ENCODE measurements at places on chromosomes 5 and 9.

DNA sequence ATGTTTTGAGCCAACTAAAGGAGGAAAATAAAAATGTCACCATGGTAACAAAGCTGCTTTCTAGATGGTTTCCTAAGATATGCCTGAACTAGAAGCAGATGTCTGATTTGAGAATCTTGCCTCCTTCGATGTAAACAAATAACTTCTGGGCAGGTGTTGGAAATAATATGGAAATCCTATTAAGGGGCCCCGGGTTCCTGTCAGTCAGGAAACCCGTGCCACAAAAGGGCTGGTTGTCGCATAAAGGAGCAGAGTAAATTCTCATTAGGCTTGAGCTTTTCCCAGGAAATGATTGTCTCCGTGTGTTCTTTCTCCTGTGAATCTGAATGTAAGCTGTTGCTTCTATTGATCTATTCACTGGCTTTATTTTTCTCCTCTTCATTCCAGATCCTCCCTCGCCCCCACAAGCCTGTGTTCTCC lies 90.8 kb downstream of the TLE4 start:
- no peak for DNase-seq

DNA sequence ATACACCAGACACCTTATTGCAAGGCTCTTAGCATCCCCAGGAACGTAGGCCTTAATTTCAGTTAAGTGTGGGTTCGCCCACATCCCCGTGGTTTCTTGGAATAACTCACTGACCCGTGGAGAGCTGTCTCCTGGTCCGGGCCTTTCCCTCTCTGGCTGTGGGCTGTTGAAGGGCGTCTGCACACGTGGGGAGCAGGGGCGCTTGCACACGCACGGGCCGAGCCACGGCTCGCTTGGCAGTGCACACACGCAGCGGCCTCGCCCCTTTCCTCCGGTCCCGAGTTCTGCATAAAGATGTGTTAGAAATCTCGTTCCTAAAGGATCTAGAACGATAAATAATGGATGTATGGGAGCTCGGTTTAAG lies 141.9 kb downstream of the PBX3 start:
- no peak for DNase-seq

DNA sequence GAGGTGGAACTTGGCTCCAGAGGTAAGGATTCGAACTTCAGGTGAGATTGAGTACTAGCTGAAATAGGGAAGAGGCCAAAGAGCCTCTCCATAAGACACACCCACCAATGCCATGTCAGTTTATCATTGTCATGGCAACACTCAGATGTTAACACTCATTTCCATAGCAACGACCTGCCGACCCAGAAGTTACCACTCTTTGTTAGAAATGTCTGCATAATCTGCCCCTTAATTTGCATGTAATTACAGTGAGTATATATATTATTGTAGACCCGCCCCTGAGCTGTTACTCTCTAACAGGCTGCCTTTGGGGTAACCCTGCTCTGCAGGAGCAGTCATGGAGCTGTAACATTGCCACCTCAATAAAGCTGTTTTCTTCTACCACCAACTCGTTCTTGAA lies 10.2 kb upstream of the NTRK2 start:
- no peak for DNase-seq

DNA sequence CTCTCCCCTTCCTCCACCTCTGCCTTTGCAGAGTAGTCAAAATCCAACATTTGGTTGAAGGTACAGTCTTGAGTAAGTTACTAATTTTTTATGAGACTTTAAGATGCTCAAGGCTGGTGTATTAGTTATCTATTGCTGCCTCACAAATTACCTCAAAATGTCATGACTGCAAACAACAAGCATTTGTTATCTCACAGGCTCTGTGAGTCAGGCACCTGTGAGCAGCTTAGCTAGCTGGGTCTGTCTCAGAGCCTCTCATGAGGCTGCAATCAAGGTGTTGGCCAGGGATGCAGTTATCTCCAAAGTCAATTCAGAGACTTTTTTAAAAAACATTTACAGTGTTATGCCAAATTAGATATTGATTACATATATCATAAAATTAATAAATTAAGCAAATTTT lies 371.3 kb upstream of the RGMB start:
- no peak for DNase-seq

DNA sequence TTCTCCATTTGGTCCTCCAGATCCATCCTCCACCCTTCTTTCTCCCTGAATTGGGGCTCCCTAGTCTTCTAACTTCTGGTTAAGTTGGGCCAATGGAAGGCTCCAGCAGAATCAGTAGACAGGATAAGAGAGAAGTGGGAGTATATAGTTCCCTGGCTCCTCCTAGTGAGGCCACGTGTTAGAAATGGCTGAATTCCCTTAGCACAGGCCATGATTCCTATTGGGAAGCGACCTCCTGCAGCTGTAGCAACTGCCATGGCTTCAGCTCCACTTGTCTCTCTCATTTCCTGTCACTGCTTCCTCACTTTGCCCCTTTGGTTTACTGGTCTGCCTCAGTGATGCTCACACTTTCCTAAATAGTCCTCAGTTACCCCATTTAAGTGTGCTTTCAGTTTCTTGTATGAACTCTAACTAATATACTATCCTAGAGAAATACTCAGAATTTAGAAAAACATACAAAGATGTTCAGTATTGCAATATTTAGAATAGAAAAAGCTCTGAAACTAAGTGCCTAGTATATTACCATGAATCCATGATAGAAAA lies 104.8 kb upstream of the SMARCA2 start:
- no peak for DNase-seq

GRCh38 chr5:155729684-155730059 lies 597.3 kb upstream of the SGCD start:
- no peak for DNase-seq

DNA sequence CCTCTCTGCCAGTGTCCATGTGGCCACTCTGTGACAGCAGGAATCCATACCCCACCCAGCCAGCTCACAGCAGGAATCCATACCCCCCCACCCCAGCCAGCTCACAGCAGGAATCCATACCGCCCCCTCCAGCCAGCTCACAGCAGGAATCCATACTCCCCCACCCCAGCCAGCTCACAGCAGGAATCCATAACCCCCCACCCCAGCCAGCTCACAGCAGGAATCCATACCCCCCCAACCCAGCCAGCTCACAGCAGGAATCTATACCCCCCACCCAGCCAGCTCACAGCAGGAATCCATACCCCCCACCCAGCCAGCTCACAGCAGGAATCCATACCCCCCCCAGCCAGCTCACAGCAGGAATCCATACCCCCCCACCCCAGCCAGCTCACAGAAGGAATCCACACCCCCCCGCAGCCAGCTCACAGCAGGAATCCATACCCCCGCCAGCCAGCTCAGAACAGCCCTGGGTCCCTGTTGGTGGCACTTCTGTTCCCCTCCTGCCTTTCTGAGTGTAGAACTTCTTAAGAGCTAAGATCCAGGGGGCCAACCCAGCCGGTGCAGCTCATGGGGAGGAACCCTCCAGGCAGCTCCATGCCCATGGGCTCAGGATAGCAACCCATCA lies 8.4 kb upstream of the RXRA start:
- DNase-seq: no peak

GRCh38 chr5:159319363-159319762 lies 10.9 kb downstream of the IL12B start:
- no peak for DNase-seq

DNA sequence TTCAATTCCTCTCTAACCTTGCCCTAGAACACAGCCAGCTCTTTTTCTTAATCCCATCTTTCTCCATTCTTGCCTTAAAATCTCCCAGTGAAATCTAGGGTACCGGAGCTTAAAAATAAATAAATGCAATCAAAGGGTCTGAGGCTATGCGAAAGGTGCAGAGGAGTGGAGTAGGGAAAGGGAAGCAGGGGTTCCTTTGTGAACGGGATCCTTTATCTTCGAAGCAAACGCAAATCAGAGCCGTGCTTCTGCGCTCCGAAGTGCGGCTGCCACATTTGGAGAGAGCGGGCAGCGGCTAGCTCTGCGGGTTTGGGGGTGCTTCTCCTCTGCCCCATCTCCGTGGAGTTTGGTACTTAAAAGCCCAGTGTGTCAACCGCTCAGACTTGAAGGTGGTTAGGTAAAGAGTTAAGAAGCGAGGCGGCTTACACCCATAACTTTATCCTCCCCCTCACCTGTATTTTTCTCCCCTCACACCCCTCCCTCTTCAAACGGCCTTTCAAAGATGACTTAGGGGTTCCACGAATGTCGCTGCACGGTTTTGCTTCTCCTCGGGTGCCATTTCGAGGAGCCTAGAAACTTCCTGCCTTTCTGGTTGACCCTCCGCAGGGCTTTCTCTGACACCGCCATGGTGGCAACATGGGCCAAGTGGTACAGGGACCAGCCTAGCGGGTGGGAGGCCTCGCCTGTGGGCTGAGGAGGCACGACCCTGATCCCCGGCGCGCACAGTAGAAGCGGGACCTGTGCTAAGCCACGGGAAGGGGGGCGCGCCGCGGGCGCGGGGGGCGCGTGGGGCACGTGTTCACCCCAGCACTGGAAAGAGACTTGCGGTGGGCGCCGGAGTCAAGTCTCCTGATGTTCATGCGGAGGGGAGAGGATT lies 31.7 kb upstream of the NFIB start:
- no peak for DNase-seq

DNA sequence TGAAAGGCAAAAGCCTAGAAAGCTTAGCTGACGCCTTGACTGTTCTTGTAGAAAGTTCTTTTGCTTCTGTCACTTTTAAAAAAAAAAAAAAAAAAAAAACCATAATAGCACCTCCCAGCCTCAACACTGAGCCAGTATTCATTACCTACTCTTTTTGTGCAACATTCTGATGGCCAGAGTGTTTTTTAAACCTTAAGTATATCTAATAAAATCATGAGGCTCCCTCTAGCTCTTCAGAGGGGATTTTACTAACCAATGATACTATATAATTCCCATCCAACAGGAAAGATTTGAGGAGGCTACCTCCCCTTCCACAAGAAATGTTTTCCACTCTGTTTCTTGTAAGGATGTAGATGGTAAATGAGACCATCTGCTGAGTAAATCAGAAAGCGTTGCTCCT lies 3.9 kb downstream of the BNC2 start:
- DNase-seq: no peak

DNA sequence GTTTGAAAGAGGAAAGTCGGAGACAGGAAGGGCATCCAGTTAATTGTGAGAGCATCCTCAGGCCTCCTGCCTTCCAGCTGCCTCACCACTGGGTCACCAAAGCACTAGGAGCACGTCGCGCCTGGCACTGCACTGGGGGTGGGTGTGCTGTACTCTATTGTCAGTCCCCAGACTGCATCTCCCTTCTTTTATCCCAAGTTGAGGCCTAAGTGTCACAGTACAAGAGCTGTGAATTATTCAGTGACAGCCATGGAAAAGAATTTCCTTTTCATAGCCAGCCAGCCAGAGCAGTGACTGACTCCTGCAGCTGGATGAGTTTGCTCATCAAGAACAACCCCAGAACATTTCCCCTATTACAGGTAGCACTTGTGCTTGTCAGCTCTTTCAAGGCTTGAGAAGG lies 16.3 kb downstream of the CLTA start:
- no peak for DNase-seq

DNA sequence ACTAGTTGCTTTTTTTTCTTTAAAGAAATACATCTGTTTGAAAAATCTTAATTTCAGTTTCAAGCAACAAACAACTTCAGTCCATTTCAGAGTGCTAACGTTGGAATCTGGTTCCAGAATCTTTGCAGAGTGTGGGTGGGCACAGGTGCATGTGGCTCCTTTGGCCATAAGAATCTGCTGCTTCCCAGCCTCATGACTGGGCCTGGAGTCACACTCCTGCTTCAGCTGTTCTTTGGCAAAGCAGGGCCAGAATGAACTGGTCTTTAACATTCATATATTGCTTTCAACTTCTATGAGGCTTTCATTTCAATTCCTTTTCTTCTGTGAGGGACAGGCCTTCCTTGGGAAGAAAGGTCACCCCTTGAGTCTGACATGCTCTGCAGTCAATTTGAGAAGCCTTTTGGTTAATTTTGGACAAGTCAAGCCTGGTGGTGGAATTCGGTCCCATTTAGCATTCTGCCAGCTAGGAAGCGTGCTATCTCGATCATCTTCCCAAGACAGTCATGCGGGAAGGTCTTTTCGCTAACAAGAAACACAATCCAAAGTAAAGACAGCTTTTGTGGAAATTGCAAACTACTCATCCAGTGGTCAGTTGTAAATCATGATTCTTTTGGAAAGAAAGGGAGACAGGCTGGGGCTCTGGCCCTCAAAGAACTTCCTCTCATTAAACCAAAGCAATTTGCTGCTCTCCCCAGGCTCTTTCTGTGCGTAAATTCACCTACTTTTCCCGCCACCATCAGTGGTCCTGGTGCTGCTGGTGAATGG lies 55.2 kb downstream of the SLC1A3 start:
- no peak for DNase-seq

- no peak for DNase-seq
Observed at GRCh38 chr9:126490214-126490631, 123.5 kb upstream of the LMX1B start.

- DNase-seq: no peak
Observed at GRCh38 chr5:89083791-89084190, 200.8 kb upstream of the MEF2C start.

- no peak for DNase-seq
Observed at GRCh38 chr9:95586326-95586725, 69.6 kb upstream of the PTCH1 start.

DNA sequence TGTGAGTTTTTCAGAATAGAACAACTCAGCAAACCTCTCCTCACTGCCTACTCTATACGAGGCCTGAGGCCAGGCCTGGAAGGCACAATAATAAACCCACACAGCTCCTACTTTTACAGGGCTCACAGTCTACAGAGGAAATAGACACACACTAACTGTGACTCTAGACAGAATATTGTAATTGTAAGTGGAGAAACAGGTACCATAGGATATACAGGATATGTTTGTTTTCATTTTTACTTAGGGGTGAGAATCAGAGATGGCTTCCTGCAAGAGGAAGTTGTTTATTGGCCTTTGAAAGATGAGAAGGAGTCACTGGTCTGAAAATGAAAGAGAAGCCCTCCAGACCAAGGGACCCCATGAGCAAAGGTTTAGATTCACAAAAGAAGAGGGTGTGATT lies 35.8 kb upstream of the TGFBR1 start:
- DNase-seq: no peak

DNA sequence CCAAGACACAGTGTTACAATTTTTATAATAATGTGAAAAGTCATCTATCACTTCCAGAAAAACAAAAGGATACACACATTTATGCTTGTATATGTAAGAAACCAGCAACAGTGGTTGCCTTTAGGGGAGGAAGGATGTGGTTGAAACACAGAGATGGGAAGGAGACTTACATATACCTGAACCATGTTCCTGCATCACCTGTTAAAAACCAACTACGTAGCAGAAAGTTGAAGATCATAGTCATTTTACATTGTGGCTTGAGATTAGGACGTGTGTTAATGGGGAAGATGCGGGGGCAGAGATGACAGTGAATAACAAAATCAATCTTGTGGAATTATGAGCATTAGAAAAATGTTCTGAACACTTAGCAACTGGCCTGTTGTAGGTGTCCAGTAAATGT lies 307.3 kb downstream of the MLLT3 start:
- DNase-seq: no peak

GRCh38 chr9:95435074-95435728 lies 81.6 kb downstream of the PTCH1 start:
- no peak for DNase-seq

DNA sequence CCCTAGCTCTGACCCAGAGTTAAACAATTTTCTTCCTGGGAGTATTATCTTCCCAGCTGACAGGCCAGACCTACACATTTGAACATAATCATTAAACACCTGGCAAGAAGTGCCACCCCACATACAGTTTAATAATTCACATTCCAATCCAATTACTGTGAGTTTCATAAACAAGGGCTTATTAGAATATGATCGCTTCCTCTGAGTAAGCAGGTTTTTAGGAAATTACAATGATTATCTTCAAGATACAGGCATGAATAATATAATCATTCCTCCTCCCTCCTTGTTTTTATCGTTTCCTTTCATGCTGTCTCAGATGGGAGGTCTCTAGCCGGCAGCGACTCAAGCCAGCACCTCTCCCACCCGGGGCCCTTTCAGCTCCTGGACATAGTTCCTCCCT lies 15.8 kb upstream of the KIF4B start:
- DNase-seq: no peak

Data from HCT116 (cell line).